ENCODE measurements at places on chromosomes 4 and X.

DNA sequence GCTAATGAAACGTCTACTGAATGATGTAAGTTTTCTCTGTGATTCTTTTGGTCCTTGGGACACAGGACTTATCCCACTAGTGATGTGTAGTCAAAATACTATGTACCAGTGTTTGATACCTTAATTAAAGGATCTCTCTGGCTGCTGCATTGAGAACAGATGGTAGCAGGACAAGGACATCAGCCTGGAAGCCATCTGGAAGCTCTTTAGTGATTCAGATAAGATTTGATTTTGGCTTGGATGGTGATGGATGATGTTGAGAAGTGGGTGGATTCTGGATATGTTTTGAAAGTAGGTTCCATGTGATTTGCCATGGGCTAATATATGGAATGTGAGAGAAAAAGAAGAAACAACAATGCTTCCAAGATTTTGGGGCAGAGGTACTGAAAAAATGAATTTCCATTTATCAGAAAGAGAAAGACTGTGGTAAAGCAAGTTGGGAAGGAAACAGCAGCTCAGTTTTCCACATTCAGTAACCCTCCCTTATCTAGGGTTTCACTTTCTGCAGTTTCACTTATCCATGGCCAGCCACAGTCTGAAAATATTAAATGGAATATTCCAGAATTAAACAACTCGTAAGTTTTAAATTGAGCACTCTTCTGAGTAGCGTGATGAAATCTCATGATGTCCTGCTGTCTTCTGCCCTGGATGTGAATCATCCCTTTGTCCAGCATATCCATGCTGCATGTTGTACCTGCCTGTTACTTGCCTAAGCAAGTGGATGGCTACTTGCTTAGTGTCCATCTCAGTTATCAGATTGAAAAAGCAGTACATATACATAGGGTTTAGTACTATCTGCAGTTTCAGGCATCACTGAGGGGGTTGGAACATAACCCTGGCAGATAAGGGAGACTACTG lies 15.6 kb downstream of the CD38 start:
- DNase-seq: no peak

GRCh38 chr4:113433536-113434246 lies 327.8 kb downstream of the CAMK2D start:
- no peak for DNase-seq

DNA sequence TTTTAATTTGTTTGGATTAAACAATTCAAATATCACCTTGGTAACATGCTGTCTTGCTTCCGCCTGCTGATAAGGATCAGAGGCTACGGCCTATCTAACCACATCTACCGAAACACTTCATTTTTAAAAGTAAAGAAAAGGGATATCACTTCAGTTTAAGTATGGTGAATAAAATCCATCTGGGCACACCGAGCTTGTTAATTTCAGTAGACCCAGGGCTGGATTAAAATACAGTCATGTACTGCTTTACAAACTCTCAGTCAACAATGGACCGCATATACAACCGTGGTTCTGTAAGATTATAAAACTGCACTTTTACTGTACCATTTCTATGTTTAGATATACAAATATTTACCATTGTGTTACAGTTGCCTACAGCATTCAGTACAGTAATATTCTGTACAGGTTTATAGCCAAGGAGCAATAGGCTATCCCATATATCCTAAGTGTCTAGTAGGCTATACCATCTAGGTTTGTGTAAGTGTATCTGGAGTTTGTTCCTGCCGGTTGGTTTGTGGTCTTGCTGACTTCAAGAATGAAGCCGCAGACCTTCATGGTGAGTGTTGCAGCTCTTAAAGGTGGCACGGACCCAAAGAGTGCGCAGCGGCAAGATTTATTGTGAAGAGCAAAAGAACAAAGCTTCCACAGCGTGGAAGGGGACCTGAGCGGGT lies 40.0 kb downstream of the SEPTIN11 start:
- peak; percentile 37 for DNase-seq

- DNase-seq: no peak
Measured at GRCh38 chrX:83829874-83830273, 31.1 kb upstream of the CYLC1 start.

- no peak for DNase-seq
Measured at GRCh38 chr4:168440442-168441264, 39.6 kb downstream of the DDX60L start.

- no peak for DNase-seq
Measured at GRCh38 chrX:118761939-118762707, 34.7 kb downstream of the IL13RA1 start.

DNA sequence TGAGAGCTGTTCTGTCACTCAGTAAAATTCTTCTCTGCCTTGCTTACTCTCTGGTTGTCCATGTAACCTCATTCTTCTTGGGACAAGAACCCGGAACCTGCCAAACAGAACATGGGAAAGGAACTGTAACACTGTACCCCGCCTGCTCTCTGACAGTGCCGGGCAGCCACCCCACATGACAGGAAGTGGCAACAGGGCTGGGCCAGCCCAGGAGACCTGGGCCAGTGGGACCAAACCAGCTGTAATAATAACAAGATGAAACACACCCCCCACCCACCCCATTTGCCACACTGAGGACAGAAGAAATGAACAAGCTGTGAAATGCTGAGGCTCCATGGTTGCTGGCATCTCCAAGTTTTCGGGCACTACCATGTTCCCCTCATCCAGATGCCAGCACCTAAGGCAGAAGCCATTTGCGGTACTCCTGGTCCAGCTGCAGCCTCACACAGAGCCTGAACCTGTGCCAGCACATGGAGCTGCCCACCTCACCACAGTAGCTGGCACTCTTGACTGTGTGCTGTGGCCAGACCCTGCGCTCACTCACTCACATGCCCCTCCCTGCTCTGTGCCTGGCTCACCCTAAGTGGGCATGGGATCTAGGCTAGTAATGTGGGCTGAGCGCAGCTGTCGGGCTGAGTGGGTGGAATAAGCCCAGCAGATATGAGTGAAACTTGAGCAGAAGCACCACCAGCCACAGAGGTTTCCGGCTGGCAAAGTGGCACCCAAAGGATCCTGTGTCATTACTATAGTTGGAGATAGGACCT lies 126.2 kb upstream of the UGT8 start:
- no peak for DNase-seq

DNA sequence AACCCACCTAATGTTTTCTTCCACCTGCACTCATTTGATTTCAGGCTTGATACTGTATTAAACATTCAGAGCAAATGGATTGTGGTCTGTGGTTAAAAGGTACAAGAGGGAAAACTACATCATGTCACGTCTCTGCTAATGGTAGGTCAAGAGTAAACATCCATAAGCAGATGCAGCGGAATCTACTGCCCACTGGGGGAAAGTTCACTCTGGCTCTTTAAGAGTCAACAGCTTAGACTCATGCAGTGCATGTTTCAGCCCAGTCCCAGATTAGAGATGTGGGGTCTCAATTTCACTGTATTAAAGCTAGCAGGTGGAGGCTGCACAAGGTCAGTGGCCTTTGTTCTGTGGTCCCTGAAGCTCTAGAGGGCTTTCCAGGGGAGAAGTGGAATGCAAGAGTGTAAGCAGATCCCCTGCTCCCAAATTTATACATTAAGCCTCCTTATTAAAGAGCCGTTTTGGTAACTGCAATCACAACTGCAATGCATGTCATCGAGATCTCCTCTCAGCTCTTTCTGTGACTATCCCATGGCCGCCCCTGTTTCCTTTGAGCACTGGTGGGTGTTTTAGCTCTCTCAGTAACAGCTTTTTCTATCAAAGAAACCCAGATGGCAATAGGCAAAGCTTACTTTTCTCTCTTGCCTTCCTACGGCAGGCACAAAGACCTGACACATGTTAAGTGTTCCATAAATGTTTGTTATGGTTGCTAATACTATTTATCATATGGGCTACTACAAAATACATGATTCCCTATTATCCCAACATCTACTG lies 53.4 kb downstream of the LDB2 start:
- no peak for DNase-seq

- DNase-seq: no peak
Measured at GRCh38 chr4:169080981-169081380, 70.9 kb upstream of the CBR4 start.

- DNase-seq: no peak
Measured at GRCh38 chrX:124223524-124223923, 108.9 kb upstream of the TEX13D start.

- no peak for DNase-seq
Measured at GRCh38 chrX:68878977-68879645, 50.3 kb downstream of the EFNB1 start.

DNA sequence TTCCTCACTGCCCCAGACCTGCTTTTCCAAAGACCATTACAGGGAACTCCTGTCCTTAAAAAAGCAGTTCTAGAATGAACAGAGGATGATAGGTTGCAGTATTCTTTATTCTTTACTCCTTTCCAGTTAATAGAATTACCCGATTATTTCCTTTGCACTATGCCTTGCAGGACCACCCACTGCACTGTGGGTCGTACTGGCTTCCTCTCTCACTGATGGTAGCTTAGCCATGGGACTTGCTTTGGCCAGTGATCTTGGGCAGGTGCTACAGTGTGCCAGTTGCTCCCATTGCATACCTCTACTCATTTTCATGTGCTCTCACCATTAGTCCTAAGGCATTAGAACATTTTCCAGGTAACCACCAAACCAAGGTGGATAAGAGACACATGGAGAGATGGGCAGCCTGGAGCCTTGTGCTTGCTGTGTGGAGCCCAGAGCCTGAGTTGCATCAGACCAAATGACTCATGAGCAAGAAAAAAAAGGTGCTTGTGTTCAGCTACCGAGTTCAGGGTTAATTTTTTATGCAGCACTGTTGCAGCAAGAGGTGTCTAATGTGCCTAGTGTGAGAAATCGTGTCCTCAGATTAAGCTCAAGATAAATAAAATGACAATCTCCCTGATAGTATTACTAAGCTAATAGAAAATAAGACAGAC lies 7.6 kb upstream of the UNC5C start:
- no peak for DNase-seq

DNA sequence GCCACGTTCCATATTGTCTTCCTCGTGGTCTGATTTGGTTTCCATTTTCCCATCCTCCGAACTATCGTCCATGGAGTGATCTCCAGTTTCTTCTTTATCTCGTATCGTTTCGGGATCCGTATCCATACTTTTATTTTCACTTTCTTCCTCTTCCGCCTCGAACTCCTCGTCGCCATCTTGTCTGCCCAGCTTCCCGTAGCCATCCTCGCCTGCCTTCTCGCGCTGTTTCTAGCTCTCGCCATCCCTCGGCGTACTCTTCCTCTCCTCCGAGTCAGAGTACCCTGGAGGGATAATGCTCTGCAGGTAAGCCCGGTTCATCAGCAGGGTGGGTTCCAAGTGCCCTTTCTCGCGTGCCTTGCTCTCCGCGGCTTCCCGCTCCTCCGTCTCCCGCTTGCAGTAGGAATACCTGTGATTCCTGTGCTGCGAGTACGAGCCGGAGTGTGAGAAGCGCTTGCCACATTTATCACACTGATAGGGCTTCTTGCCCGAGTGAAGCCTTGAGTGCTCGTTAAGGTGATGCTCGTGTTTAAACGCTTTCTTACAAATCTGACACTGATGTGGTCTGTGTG lies 134.5 kb upstream of the TAPT1 start:
- DNase-seq: no peak

DNA sequence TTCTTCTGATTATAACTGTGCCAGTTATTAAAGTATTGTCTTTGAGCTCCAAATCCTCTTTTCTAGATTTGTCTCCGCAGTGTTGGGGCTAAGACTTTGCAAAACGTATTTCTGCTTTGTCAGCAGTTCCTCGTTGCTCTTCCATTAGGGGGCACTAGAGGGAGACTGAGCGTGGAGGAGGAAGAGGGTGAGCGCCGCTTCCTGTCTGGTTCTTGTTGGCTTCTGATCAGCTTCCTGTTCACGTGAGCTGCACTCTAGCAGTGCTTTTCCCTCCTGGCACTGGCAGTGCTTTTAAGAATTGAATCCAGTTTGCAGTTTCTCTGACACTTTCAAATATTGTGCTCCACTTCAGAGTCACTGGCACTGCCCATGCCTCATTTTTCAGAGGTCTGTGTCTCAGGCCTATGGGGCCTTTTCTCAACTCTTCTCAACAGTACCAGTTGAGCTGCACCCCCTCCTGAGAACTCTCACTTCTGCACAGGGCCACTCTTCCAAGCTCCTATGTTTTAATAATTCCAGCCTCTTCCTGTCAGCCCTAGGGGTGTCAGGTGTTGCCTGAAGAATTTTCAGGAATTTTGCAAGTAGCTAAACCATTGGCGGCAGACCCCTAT lies 54.4 kb upstream of the LCORL start:
- DNase-seq: no peak

- DNase-seq: no peak
Measured at GRCh38 chr4:55458611-55459010, 62.9 kb downstream of the TMEM165 start.

DNA sequence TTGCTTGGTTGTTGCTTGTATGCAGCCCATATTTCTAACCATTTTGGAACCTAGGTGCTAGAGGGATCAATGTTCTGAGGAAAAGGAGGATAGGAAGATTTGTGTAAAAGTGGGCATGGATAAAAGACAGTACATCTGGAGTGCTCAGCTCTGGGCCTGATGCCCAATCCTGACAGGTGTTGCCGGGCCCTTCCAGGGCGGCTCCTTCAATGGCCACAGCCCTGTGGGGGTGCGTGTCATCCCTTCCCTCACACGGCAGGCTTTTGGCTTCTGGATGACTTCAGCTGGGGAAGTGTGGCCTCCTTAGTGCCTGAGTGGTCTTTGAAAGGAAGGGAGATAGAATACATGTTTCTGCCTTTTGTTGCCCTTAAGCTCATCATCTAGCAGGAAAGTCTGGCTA lies 47.2 kb downstream of the NELFA start:
- no peak for DNase-seq

- no peak for DNase-seq
Measured at GRCh38 chrX:143994206-143994605, 110.3 kb downstream of the UBE2NL start.

GRCh38 chr4:76458825-76459224 lies 23.8 kb downstream of the SHROOM3 start:
- no peak for DNase-seq

- DNase-seq: no peak
Measured at GRCh38 chrX:72268597-72269365, 8.3 kb downstream of the RPS4X start.

DNA sequence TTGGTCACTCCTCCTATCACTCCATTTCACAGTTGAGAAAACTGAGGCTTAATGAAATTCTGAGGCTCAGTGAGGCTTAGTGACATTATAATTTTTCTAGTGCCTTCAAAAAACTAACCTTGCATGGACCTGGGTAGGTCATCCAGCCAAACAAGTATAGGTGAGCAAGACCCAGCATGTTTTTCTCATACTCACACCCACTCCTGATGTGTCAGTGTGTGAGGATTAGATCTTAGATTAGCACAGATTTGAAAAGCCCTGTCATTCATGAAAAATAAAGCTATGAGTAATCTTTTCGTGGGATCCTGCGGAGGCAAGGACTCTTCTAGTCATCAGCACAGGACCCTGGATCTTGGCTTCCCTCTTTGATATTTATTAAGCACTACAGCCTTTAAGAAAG lies 146.7 kb downstream of the CHIC2 start:
- DNase-seq: no peak

DNA sequence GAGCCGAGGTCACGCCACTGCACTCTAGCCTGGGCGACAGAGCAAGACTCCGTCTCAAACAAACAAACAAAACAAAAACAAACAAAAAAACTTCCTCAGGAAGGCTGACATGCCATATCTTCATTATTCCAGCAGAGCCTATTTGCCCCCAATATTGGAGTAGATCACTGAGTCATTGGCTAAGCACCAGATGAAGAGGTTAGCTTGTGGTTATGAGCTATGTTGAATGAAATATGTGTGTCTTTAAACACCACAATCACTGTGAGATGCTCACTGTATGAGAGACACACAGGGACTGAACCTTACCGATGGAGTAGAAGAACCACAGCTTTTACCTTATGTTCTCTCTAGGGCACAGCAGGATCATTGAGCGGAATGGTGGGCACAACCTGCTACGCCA lies 122.1 kb upstream of the EOLA2 start:
- DNase-seq: no peak

All from activated gamma-delta T cell treated with anti-CD3 and anti-CD28 coated beads, Interleukin-2, amount 50 U/mL, for 16 hours (primary cell).